ENCODE measurements at places on chromosomes 4 and X. TPM values are rescaled to one million over a fixed set of nuclear protein-coding genes. Genes with fewer than 3 reads are reported as not detected.
A peak's percentile ranks its signal among the peaks of the same experiment; 100 is the strongest.

The F11 gene
- total RNA-seq, result not detected

DNA sequence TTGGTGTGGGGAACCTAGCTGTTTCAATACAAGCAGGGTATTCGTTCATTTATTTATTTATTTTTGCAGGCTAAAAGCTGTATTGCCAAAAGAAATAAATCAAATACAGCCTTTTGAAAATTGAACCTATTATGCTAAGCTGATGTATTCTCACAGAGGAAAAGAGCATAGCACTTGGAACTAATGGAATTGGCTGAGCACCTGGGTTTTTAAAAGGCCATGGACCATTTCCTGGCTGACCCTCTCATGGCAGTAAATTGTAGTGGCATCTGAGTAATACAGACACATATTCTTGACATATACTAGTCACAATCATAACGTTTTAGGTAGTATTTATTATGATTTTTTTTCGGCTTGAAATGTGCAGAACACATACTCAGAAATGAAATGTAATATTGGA lies 71.8 kb upstream of the ALG13 start:
- DNase-seq, result no peak

GRCh38 chr4:76179398-76180318 lies 31.5 kb upstream of the NUP54 start:
- peak; percentile 91 for DNase-seq

GRCh38 chr4:76550966-76551780 lies 116.1 kb downstream of the SHROOM3 start:
- DNase-seq, result no peak

- DNase-seq, result no peak
These were observed 91.2 kb downstream of the ARHGAP10 start for GRCh38 chr4:147823130-147823529.

DNA sequence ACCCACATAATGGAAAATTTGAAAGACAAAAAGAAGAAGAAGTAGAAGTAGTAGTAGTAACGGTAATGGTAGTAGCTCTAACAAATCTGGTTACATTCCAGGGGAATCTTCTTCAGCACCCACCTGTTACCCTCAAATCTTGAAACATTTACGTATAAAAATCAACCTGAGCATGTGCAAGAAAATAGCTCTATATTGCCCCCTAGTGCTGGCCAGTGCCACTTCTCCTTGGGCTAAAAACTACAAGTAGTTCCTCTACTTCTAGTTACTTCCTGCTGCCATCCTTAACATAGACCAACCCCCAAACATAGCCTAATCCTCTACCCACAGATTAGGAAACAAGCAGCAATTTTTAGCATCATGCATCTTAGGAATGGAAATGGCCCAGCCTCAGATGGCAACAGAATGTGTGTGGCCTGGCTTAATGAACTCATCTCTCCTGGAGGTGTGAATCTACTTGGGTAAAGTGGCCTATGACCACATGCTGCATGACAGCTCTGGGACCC lies 3.1 kb downstream of the PDGFC start:
- peak; percentile 69 for DNase-seq

DNA sequence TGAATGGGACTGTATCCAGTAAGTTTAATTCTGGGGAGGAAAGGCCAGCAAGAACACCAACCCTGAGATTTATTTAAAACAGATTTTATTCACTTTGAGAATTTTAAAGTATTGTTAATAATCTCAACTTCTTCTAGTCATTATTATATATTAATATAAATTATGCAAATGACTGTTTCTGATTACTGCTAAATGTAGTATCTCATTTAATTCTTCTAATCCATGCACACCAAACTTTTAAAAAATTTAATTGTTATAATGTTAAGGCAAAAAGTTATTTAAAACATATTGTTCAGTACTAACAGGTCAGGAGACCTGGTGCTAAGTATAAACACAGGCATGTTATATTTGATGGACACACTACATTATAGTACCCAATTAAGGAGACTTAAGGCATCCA lies 8.1 kb downstream of the RLIM start:
- no peak for DNase-seq

The MAOB gene
- 1.5 TPM for total RNA-seq

The HOPX gene
- total RNA-seq, result 2.8 TPM

- DNase-seq, result no peak
These were observed 316.1 kb downstream of the KCTD8 start for GRCh38 chr4:44132526-44132925.

DNA sequence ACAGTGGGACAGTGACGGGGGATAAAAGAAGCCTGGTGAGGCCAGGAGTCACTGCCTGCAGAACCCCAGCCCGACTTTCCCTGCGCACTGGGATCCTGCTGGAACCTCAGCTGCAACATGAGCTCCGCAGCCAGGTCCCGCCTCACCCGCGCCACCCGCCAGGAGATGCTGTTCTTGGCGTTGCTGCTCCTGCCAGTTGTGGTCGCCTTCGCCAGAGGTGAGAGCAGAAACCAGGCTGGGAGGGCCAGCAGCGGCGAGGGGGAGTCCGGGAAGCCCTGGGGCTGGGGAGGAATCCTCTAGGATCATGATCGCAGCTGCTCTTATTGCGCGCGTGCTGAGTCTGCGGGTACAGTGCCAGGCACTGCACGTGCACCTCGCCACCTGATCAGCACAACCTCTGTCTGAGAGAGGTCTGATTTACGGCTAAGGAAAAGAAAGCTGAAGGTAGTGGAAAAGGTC lies at the start of gene PF4V1:
PF4V1 (plus strand) TSS at position 51 of the 459 bp plus-strand sequence; CDS start at position 118, 67 bp downstream.
- DNase-seq, result peak; percentile 51

The GJB1 gene
- total RNA-seq, result not detected

The HSD17B13 gene
- 0.60 TPM for total RNA-seq

The HTATSF1 gene
- total RNA-seq, result 123 TPM

GRCh38 chrX:78326401-78326800 lies 1.0 kb downstream of the CYSLTR1 start:
- no peak for DNase-seq

DNA sequence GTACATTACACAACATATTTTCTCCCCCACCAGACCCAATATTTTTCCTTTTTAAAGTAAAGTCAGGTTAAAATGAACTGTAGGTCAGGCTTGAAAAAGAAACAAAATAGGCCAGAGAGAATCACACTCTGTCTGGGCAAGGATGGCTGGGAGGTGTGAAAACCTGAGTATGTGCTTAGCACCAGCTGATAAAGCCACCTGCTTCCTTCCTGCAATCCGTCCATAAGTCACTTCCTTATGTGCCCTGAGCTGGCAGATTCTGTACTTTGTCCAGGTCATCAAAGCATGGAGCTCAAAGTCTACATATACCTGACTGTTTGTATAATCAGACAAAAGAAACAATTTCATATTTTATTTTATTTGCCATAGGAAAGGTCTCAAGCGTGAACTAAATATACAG lies 37.7 kb downstream of the ANTXR2 start:
- DNase-seq, result no peak

- no peak for DNase-seq
These were observed 103.9 kb downstream of the STIM2 start for GRCh38 chr4:26964512-26964911.

DNA sequence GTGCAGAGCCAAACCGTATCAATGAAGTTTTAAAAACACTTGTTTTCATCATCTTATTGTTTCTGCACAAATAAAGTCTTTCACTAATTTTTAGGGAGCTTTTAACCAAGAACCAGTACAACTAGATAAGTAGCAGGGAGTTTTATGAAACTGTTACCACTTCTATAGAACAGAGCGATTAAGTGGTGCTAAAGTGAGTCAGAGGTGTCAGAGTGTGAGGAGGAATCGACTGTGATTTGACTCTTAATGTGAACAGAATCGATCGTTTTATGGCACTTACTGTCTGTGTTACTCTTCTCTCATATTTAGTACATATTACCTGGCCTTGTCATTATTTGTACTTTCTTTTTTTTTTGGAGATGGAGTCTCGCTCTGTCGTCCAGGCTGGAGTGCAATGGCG lies 43.3 kb downstream of the PDK3 start:
- DNase-seq, result no peak

Data from neural progenitor cell (in vitro differentiated cells).